ENCODE measurements at places on chromosomes 4 and X. TPM values are rescaled to one million over a fixed set of nuclear protein-coding genes. Genes with fewer than 3 reads are reported as not detected.

- DNase-seq = no peak
- H3K36me3 ChIP-seq = no peaks in the 10 kb centered on the region
- no peak overlapping the region for H3K4me3 ChIP-seq
- no peak overlapping the region for H3K27ac ChIP-seq
- H3K4me1 ChIP-seq = peaks cover 7% of the 10 kb centered on the region
- H3K27me3 ChIP-seq = no peaks in the 10 kb centered on the region
Observed at GRCh38 chr4:8079031-8079885, 79.4 kb downstream of the ABLIM2 start.

GRCh38 chrX:140480765-140481164 is 24.1 kb downstream of the SOX3 start:
- H3K27ac ChIP-seq = no peak overlapping the region
- H3K36me3 ChIP-seq = no peaks in the 10 kb centered on the region
- H3K4me3 ChIP-seq = no peak overlapping the region
- H3K4me1 ChIP-seq = no peaks in the 10 kb centered on the region

GRCh38 chr4:13496605-13497004 is 12.5 kb upstream of the RAB28 start:
- no peak overlapping the region for H3K27ac ChIP-seq
- no peak overlapping the region for H3K4me3 ChIP-seq
- no peaks in the 10 kb centered on the region for H3K4me1 ChIP-seq
- no peaks in the 10 kb centered on the region for H3K27me3 ChIP-seq

DNA sequence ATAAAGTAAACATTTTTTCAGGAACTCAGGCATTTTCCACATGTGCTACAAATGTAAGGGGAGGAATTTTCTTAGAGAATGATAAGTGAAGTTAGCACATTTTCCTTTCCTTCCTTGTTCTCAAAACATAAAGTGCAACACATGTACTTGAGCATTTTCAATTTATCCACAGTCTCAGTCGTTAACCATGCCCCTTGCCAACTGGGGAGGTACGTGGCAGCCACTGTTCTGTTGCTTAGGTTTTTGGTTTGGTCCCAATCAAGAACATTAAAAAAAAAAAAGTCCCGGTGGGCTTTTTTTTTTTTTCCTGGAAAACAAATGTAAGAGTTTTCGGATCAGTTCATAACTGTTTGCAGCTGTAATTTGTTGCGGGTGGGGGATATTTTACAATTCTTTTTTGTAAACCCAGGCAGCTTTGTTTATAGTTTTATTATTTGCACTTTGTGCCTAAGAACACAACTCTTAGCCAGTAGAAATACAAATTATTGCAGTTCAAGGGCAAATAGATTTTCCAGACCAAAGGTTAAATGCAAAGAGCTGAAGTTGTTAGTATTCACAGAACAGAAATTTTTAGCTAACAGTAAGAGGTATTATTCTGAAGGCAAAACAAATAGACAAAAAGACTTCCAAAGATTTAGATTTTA is 112.1 kb upstream of the NAP1L5 start:
- no peaks in the 10 kb centered on the region for H3K36me3 ChIP-seq
- H3K4me3 ChIP-seq = no peak overlapping the region
- no peak overlapping the region for H3K27ac ChIP-seq
- no peak for DNase-seq
- no peaks in the 10 kb centered on the region for H3K27me3 ChIP-seq
- no peaks in the 10 kb centered on the region for H3K4me1 ChIP-seq

DNA sequence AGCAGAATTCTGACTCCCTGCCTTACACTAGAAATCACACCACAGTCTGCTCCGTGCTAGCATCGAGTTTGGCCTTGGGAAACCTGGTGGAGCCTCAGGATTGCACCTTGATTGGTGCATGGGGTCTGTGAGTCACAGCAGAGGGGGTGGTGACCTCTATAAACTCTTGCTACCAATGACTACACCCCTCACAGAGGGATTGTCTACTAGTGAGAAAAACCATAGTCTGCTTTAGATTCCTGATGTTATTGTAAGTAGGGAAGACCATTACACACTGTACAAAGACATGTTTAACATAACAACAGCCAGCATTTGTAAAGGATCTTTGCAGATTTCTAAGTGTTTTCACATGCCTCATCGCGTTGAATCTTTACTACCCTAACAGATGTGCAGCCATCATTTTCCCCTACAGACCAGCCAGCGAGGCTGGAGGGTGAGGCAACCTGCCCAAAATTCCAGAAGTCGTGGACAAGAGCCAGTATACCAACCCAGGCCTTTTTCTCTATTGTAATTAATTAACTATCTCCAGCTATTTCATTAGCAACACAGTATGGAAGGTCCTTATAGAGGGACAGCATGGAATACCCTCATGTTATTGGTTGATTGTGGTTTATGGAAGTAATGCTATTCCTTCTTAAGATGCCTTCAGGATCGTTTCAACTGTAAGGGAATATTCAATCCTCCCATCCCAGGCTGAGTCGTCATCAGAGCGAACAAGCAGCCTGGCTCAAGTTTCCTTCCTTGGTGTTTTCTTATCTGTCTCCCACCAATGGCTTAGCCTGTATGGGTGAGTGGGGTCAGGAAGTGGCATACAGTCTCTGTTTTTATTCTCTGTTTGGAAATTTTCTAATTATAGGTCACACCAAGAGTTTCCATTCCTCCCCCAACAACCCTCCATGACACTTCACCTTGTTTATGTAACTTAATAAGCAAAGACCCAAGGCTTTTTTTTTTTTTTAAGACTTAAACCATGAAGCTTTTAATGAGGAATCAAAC is 55.9 kb upstream of the KDR start:
- peaks cover 5% of the 10 kb centered on the region for H3K4me1 ChIP-seq
- DNase-seq = no peak
- H3K36me3 ChIP-seq = no peaks in the 10 kb centered on the region
- no peak overlapping the region for H3K27ac ChIP-seq
- H3K27me3 ChIP-seq = no peaks in the 10 kb centered on the region

DNA sequence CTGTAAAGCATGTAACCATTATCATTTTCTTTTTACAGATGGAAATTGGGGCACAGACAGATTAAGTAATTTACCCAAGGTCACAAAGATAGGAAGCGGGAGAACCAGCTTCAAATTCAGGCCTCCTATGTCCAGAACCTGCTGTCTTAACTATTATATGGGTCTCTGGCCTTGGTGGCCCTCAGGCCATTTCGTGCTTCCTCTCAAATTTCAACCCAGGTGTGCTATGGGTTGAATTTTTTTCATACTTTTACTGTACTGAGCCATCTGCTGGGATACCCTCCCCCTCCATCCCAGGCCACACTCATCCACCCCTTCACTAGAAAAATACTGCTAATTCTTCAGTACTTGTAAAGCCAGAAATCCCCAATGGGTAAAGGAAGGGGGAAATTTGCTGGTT is 42.3 kb downstream of the KLF3 start:
- H3K4me3 ChIP-seq = no peak overlapping the region
- H3K27me3 ChIP-seq = no peaks in the 10 kb centered on the region
- no peaks in the 10 kb centered on the region for H3K36me3 ChIP-seq

DNA sequence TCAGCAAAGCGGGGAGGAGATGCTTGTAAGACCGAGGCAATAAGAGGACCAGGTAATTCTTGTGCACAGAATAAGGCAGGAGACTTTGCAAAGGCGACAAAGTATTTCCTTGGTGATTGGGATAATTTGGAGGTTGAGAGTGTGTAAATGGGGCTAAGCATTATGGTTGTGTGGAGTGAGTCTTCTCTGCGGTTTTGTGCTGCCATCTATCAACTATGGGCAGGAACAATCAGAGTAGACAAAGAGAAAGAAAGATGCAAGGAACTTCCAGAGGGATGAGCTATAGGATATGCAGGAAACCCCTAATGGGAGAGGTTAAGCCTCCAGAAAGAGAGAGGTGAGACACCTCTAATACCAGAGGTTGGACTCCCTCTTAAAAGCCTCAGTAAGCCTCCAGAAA is 339.8 kb downstream of the PAPSS1 start:
- no peaks in the 10 kb centered on the region for H3K36me3 ChIP-seq
- no peak overlapping the region for H3K27ac ChIP-seq
- DNase-seq = no peak
- H3K4me1 ChIP-seq = no peaks in the 10 kb centered on the region

DNA sequence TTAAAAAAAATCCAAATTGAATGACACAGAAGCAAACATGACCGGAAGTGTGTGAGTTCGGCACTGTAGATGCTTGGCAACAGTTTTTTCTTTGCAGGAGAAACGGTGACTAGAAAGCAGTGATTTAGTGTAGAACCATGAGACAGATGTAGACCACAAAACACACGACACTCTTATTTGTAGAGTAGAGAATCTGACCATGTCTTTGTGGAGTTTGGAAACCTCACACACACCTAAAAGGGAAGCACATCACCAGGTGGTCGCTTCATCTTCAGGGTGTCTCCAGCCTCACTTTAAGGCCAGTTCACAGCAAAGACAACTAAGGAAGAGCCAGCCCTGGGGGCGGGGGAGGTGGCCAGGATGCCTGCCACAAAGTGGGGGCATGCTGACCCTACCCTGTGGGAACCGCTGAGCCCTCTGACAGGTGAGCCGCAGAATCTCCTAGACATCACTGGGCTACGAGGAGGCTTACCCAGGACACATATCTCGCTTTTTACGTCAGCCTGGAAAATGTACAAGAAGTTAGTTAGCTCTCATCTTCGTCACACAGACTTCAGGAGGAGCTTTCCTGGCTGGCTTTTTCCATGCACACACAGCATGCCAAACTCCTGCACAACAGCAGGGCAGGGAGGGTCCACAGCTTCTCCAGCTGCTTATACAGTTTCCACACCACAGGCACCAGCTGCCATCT is 64.4 kb upstream of the PDLIM3 start:
- no peak overlapping the region for H3K27ac ChIP-seq
- H3K4me3 ChIP-seq = no peak overlapping the region
- no peak for DNase-seq
- H3K36me3 ChIP-seq = no peaks in the 10 kb centered on the region

DNA sequence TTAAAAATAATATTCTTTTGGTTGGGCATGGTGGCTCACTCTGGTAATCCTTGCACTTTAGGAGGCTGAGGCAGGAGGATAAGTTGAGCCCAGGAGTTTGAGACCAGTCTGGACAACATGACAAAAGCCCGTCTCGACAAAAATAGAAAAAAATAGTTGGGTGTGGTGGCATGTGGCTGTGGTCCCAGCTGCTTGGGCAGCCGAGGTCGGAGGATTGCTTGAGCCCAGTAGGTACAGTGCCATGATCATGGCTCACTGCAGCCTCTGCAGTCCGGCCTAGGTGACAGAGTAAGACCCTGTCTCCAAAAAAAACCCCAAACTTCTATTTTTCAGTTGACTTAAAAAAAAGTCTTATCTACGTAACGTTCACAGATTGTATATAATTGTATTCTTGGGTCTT is 23.9 kb downstream of the UBE2K start:
- no peak overlapping the region for H3K27ac ChIP-seq
- H3K36me3 ChIP-seq = peaks cover 5% of the 10 kb centered on the region
- no peaks in the 10 kb centered on the region for H3K27me3 ChIP-seq
- DNase-seq = no peak
- H3K4me1 ChIP-seq = no peaks in the 10 kb centered on the region

Gene FBXW7
- total RNA-seq = 28.9 TPM
